Effector memory CD8-positive, alpha-beta T cell (primary cell): ENCODE measurements at places on chromosomes 16 and 17.
A peak's percentile ranks its signal among the peaks of the same experiment; 100 is the strongest.

- peaks cover 58% of the 10 kb centered on the region for H3K27me3 ChIP-seq
- H3K27ac ChIP-seq = no peak overlapping the region
- no peak for DNase-seq
These were observed 14.4 kb downstream of the C17orf50 start for GRCh38 chr17:35775039-35775438.

GRCh38 chr17:17890773-17891759 lies 54.3 kb upstream of the SREBF1 start:
- peak overlapping the region; percentile 68 for H3K27ac ChIP-seq
- H3K36me3 ChIP-seq = peaks cover 8% of the 10 kb centered on the region
- no peak overlapping the region for H3K4me3 ChIP-seq

- H3K4me3 ChIP-seq = no peak overlapping the region
- peaks cover 8% of the 10 kb centered on the region for H3K4me1 ChIP-seq
- DNase-seq = no peak
These were observed 25.8 kb downstream of the ADCY9 start for GRCh38 chr16:4090351-4090851.

DNA sequence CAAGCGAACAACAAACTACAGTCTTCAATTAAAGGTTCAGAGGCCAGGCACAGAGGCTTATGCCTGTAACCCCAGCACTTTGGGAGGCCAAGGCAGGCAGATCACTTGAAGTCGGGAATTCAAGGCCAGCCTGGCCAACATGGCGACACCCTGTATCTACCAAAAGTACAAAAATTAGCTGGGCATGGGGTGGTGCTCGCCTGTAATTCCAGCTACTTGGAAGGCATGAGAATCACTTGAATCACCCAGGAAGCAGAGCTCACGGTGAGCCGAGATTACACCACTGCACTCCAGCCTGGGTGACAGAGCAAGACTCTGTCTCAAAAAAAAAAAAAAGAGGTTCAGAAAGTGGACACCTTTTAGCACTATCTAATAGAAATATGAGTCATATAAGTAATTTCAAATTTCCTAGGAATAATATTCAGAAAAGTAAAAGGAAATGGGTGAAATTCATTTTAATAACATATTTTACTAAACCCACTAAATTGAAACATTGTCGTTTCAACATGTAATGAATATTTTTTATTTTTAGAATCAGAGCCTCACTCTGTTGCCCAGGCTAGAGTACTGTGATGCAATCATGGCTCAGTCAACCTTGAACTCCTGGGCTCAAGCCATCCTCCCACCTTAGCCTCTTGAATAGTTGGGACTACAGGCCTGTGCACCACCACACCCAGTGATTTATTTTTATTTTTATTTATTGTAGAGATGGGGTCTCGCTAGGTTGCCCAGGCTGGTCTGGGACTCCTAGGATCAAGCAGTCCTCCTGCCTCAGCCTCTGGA lies 15.2 kb upstream of the MARCHF10 start:
- H3K4me3 ChIP-seq = no peak overlapping the region
- peaks cover 5% of the 10 kb centered on the region for H3K4me1 ChIP-seq
- no peak for DNase-seq
- no peaks in the 10 kb centered on the region for H3K36me3 ChIP-seq
- peaks cover 29% of the 10 kb centered on the region for H3K27me3 ChIP-seq

DNA sequence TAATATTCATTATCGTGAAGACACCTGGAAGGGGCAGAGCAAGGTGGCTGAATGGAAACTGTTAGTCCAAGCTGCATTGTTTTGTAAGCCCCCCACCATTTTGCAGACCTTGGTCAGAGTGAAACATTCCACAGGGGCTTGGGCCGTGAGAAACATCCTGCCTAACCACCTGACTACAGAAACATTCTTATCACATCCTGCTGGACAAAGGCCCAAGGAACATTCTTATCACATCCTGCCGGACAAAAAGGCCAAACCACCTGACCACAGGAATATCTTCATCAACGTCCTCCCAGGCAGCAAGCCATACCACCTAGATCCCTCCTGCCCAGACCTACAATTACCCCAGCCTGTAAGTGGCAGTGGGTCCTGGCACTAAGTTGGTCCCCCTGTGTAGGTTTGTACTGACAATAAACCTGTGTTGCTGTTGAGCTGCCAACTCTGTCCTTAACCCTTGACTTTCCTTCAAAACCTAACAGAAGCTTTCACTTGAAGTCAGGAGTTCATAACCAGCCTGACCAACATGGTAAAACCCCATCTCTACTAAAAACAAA lies 19.6 kb downstream of the ATF7IP2 start:
- H3K27me3 ChIP-seq = no peaks in the 10 kb centered on the region
- DNase-seq = no peak
- no peak overlapping the region for H3K4me3 ChIP-seq
- peaks cover 28% of the 10 kb centered on the region for H3K4me1 ChIP-seq
- no peak overlapping the region for H3K27ac ChIP-seq
- peaks cover 23% of the 10 kb centered on the region for H3K36me3 ChIP-seq

- DNase-seq = no peak
- H3K27ac ChIP-seq = no peak overlapping the region
- peaks cover 4% of the 10 kb centered on the region for H3K36me3 ChIP-seq
These were observed 37.0 kb downstream of the NUBP1 start for GRCh38 chr16:10780628-10781027.

DNA sequence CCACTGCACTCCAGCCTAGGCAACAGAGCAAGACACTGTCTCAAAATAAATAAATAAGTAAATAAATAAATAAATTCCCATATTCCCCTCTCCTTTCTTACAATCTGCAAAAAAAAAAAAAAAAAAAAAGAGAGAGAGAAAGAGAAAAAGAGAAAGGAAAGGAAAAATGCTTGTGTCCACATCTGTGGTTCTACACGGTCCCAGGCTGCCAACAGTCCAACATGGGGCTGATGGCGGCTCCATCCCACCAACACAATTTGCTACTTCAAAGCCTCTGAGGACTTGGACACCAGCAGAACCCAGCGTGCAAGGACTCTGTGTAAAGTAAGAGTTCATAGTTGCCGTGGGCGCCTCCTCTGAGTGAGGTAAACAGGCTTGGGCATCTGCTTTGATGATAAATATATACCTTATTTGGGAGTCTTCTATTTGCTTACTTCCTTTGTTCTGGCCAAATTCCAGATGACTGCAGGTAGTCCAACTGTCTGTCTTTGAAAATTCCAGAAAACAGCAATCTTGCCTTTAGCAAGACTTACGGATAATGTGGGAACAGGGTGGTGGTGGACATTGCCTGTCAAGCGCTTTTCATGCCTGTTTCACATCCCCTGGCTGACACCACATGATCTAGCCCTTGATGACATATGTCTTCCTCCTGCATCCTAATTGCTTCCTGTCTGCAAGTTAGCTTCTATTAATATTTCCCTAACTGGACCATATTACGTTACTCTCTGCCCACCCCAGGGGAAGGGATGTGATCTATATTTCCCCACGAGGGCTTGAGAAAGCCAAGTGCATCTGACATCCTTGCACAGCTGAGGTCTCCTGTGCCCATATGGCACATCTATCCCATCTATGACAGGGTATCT lies 10.1 kb downstream of the LITAF start:
- H3K4me1 ChIP-seq = peaks cover 62% of the 10 kb centered on the region
- no peak for DNase-seq
- no peaks in the 10 kb centered on the region for H3K27me3 ChIP-seq
- peak overlapping the region; percentile 85 for H3K4me3 ChIP-seq

DNA sequence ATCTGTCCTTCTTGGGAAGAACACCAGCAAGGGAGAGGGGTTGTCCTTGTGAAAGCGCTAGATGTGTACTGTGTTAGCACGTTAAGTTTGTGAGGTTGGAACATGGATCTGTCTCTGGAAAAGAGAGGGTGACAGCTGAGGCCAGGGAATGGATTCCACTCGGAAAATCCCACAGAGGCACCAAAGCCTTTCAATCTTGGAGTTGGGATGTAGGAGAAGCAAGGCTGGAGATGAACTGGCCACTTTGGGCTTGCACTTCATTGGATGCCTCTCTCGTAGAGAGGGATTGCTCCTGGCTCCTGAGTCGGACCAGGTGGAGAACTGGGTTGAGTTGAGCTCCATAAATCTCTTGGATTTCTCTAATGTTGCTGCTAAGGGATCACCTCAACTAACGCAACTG lies 67.2 kb downstream of the CCDC182 start:
- peaks cover 21% of the 10 kb centered on the region for H3K36me3 ChIP-seq
- no peak overlapping the region for H3K4me3 ChIP-seq
- H3K27ac ChIP-seq = peak overlapping the region; percentile 0
- H3K4me1 ChIP-seq = peaks cover 6% of the 10 kb centered on the region

DNA sequence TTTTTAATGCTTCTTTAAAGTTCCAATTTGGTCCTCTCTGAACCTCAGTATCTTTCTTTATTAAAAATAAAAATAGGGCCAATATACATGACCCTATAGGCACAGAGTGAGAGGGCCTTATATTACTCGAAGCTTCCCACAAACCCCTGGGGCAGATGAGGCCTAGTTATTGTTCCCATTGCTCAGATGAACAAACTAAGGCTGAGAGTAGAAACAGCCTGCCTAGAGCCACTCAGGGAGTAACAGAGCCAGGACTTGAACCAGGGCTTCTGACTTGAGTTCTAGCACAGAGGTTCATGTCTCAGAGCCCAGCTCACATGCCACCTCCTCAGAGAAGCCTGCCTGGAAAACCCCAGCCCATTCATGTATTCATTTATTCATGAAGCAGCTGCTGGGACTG lies 7.7 kb downstream of the BCL7C start:
- no peak for DNase-seq
- H3K27ac ChIP-seq = peak overlapping the region; percentile 83
- no peak overlapping the region for H3K4me3 ChIP-seq

- no peak overlapping the region for H3K27ac ChIP-seq
- H3K27me3 ChIP-seq = no peaks in the 10 kb centered on the region
- peaks cover 11% of the 10 kb centered on the region for H3K4me1 ChIP-seq
- H3K4me3 ChIP-seq = no peak overlapping the region
- peaks cover 33% of the 10 kb centered on the region for H3K36me3 ChIP-seq
These were observed 11.8 kb downstream of the CSF3 start for GRCh38 chr17:40026816-40027613.

- H3K4me3 ChIP-seq = no peak overlapping the region
- peaks cover 8% of the 10 kb centered on the region for H3K4me1 ChIP-seq
- H3K27me3 ChIP-seq = no peaks in the 10 kb centered on the region
- DNase-seq = no peak
These were observed 53.2 kb upstream of the TRAP1 start for GRCh38 chr16:3770530-3770929.

DNA sequence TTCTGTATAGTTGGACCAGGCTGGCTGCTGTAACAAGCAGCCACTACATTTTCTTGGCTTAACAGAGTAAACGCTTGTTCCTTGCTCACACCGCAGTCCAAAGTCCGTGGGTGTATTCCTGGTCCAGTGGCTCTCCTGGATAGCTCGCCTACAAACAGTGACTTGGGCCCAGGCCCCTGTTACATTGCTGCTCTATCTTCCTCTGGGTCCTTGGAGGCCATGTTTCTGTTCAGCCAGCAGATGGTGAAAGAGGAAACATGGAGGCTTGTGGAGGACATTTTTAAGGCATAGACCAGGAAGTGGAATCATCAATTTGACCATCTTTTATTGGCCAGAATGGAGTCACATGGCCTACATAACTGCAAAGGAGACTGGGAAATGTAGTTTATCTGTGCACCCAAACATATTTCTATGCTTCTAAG lies 55.1 kb downstream of the ATP2C2 start:
- no peak for DNase-seq
- no peak overlapping the region for H3K27ac ChIP-seq
- H3K4me1 ChIP-seq = peaks cover 4% of the 10 kb centered on the region

DNA sequence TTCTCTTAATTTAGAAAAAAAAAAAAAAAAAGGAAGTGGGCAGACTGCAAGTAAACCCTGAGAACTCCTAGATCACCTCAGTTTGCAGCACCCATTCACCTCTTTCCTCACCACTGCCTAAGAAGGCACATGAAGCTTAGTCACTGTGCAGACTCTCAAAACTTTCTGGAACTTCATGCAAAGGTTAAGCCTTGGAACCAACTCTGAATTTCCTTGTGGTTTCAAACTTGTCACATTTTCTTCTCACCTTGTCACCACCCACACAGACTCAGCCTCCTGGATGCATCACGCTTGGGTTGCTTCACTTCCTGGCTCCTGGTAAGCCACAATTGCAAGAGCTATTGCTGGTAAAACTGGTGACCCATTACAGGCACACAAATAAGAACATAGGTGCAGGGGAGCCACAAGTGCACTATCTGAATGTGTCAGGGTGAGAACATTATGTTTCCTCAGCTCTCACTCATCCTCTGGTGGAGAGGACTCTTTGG lies 15.0 kb upstream of the CPD start:
- peak; percentile 75 for DNase-seq
- H3K27me3 ChIP-seq = no peaks in the 10 kb centered on the region
- H3K4me3 ChIP-seq = peak overlapping the region; percentile 24

GRCh38 chr17:4569591-4569990 lies 9.2 kb upstream of the GGT6 start:
- peaks cover 8% of the 10 kb centered on the region for H3K27me3 ChIP-seq
- no peak for DNase-seq
- H3K4me3 ChIP-seq = no peak overlapping the region
- no peak overlapping the region for H3K27ac ChIP-seq
- peaks cover 10% of the 10 kb centered on the region for H3K4me1 ChIP-seq
- no peaks in the 10 kb centered on the region for H3K36me3 ChIP-seq

DNA sequence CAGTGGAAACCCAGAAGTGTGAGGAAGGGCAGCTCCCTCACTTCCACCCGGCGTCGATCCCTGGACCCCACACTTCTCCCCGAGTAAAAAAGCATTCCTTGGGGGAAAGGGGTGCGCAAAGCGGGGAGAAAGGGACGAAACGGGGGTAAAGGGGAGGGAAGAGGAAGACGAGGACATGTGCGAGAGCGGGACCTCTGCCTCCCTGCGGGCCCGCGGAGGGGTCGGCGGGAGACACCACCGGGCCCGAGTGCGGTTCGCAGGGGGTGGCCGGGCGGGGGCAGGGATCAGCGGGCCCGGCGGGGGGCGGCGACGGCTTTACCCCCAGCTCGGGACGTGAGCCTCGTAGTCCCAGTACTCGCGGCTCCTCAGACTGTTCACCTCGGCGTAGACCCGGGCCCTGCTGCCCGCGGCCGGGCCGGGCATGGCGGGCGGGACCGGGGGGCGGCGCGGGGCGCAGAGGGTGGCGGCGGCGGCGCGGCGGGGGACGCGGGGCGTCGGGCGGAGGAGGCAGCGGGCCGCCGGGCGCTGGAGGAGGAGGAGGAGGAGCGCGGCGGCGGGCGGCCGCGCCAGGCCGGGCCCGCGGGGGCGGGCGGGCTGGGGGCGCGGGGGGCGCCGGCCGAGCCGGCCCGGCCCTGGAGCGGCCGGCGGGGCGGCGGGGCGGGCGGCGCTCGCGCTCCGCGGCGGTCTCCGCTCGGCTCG lies 443 bp downstream of the CSNK2A2 start:
- peak overlapping the region; percentile 92 for H3K27ac ChIP-seq
- no peak for DNase-seq
- peak overlapping the region; percentile 89 for H3K4me3 ChIP-seq
- peaks cover 45% of the 10 kb centered on the region for H3K4me1 ChIP-seq
- peaks cover 43% of the 10 kb centered on the region for H3K36me3 ChIP-seq
